ENCODE measurements at places on chromosomes 12 and 14.

- DNase-seq, result peak; percentile 51
Observed at GRCh38 chr14:57533214-57533613, 39.6 kb upstream of the CCDC198 start.

GRCh38 chr12:39610436-39611025, 9.1 kb downstream of the ABCD2 start:
- no peak for DNase-seq

DNA sequence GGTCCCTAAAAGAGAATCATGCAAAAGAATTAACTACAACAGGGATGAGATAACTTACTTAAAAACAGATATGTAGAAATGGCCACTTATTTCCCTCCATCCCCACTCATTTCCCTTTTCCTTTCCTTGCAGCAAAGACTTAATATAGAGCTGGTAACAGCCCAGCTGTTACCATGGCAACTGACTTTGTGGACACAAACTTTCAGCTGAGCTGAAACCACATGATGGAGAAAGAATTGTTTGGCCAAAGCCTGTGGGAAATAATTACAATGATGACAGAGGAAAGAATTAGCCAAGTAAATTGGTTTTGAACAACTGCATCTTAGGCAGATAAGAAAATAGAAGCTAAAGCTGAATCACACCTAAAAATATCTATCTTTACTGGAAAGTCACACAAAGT, 364.9 kb downstream of the GALC start:
- peak; percentile 71 for DNase-seq

DNA sequence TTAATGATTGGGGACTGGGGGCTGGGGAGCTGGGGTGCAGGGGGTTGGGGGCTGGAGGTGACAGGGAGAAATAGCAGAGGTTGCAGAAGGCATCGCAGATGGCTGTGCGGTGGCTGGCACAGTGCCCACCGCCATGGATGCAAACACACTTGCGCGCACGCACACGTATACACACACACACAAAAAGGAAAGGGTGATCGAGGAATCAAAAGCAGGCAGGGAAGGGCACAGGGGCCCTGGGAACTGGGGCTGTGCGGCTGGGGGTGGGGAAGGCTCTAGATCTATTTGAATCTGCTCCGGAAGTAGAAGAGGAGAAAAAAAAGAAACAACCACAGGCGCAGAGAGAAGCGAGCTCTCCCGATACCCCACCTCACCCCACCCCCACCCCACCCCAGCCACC, 39.4 kb downstream of the ZFHX2 start:
- DNase-seq, result no peak

DNA sequence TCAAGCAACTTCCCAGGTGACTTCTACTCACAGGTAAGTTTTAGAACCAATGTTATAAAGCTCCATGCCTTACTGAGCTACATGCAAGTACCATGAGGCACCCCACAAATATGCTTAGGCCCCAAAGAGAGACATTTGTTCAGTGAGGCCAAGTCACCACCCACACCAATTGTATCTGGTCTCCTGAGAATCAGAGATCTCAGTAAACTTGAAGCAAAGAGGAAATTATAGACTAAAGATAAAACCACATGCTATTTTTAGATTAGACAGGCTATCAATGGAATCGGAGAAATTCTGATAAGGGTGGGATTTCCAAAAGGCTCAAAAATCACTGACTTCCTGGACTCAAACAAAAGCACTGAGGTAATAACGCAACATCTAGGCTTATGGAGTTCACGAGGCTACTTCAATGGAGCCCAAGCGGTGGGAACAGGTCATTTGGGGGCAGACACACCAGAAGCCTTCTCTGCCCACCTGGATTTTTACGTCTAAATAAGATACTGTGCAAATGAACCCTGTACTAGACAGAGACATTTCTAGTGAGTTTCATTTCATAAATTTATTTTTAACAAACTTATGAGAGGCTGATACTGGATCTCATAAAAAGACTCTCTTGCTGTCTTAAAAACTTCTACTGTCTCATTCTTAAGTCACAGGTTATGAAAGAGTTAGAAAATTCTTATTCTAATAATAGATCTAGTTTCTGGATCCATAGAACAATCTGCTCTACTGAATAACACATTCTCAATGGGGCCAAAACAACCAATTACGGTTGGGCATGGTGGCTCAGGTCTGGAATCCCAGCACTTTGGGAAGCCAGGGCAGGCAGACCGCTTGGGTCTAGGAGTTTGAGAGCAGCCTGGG, 7.7 kb downstream of the SLC15A4 start:
- no peak for DNase-seq
